Activated CD8-positive, alpha-beta memory T cell treated with anti-CD3 and anti-CD28 coated beads for 1 hour (primary cell): ENCODE measurements at places on chromosomes 3 and 15.

DNA sequence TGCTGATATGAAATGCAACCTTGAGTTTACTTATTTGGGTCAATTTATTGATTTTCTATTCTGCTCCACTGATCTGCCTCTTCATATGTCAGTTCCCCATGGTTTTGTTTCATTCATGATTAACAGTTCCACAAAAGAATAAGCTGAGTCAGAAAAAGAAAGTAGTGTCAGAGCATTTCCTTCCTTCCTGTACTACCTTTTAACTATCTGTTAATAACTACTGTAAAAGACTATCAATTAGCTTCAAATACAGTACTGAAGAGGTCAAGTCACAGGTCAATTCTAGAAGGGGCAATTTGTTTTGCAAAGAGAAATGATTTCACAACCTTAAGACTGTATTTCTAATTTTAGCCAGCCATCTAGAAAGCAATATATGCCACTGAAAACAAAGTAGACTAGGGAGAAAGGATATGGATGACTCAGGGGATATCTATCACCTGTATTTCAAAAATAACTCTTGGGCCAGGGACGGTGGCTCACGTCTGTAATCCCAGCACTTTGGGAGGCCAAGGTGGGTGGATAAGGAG lies 129.5 kb downstream of the TFDP2 start:
- DNase-seq = no peak

DNA sequence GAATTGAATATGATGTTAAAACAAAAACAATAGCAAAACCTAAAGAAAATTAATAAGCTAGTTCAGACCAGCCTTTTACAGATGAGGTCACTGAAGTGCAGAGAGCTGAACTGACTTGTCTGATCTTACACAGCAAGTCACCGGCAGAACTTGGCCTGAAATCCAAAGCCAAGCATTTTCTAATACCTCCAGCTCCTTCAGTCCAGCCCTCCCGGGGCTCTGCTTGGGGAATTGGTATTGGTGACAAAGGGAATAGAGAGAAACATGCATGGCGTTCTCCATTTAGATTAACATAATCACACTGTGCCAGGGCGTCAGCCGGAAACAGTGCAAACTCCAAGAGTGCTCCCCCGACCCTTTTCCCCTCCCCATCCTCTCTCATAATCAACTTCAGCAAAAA lies 14.1 kb upstream of the ZSCAN2 start:
- DNase-seq = no peak

DNA sequence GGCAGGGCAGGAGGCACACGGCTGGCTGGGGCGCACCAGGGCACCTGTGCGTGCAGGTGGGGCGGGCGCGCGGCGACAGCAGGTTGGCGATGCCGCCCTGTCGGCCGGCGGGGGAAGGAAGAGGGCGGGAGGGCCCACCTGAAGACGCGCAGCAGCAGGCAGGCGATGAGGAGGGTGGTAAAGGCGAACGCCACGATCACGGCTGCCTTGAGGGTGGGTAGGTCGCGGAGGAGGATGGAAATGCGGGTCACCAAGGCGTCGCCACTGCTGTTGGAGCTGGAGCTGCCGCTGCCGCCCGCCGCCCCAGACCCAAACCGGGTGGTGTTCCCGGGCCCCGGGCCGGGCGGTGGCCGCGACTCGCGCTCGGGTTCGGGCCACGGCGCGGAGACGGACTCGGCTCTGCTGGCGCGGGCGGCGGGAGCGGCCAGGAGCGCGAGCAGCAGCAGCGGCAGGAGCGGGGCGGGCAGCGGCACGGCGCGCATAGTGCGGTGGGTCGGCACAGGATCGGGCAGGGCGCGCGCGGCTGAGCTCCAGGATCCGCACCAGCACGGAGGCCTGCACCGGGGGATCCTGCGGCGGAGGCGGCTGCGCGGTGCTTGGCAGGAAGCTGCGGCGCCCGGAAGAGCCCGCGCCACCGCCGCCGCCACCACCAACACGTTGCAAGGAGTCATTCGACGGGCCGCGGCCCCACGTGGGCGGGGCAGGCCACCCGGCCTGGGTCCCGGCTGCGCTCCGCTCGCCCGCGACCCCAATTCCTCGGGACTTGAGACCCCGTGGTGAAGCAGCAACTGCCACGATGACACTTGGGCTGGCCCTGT lies at the start of gene FAM174B:
FAM174B (minus strand) TSS at position 598 of the 818 bp plus-strand sequence.
- DNase-seq = peak; percentile 2

DNA sequence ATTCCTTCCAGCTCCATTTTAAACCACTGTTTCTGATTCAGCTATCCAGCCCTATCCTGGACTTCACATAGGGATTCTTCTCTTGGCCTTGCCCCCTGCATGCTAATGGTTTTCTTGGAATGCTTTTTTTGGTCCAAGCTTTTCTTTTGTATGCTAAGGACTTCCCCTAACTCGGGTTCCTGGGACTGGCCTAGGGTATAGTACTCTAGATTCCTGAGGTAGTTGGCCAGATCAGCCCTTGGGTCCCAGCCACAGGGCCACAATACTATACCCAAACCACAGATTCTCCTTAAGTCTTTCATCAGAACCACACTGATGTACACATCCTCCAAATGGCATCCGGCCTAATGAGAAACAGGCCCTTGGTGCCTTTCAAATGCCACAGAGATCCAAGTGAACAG lies 2.8 kb downstream of the FYCO1 start:
- no peak for DNase-seq

DNA sequence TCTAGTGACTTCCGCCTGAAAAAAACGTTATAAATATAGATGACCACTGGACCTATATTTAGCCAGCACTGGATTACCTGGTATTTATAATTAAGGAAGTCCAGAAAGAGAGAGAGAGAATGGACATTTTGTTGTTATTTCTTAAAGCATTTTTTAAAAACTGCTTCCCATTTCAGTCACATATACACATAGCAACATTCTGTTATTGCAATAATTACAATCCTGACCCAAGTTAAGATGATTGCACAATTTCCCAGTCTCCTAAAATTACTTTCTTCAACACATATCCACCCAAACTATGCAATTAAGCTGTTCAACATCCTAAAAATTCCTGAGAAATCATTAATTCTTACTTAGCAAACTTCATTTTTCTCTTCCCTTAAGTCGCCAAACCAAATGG lies 37.7 kb downstream of the PCSK6 start:
- no peak for DNase-seq

GRCh38 chr15:50055750-50056157 lies 63.3 kb downstream of the ATP8B4 start:
- no peak for DNase-seq

DNA sequence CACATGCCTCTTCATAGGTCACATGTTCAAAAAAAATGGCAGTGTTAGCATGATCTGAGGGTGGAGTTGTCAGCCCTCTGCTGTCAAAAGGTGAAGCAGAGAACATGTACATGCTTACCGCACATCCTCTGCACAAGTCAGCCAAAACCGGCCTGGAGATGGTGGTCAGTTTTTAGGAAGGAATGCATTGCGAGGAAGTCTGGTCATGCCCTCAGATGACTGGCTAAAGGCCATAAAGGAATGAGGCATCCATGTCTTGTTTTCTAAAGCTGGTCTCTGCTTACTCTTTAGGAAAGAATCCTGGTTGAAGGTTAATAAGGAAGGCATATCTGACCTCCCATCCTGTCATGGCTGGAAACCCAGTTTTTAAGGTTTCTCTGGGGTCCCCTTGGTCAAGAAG lies 292.0 kb upstream of the CCDC54 start:
- no peak for DNase-seq

DNA sequence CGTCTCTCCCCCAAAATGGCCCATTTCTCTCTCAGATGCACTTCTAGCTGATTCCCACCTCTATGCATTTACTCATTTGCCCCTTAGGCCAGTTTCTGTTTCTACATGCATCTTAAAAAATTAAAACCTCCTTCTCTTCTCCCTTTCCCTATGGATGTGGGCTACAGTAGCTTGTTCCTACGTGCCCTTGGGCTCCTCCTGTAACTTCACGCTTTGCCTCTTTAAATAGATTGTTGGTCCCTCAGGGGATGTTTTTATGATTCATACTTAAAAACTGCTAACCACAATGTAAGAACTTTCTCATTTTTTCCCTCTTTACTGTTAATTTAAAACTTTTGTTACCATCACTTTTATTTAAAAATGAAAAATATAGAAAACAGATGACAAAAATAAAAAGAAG lies 185.6 kb upstream of the MRPL3 start:
- no peak for DNase-seq

DNA sequence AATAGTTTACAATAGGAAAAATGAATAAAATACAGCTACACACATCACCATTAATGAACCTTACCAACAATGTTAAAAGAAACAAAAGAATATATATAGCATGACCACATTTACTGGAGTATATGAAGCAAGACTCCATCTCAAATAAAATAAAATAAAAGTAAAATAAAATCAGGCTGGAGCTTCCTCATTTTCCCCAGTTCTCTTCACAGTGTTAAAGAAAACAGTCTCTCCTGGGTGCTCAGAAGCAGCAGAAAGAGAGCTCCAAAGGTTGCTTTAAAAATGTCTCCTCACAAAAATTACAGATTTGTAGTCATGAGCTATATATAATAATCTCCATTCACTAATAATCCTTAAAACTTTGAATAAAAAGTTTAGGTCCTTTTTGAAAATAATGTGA lies 48.8 kb downstream of the PIK3CB start:
- no peak for DNase-seq

DNA sequence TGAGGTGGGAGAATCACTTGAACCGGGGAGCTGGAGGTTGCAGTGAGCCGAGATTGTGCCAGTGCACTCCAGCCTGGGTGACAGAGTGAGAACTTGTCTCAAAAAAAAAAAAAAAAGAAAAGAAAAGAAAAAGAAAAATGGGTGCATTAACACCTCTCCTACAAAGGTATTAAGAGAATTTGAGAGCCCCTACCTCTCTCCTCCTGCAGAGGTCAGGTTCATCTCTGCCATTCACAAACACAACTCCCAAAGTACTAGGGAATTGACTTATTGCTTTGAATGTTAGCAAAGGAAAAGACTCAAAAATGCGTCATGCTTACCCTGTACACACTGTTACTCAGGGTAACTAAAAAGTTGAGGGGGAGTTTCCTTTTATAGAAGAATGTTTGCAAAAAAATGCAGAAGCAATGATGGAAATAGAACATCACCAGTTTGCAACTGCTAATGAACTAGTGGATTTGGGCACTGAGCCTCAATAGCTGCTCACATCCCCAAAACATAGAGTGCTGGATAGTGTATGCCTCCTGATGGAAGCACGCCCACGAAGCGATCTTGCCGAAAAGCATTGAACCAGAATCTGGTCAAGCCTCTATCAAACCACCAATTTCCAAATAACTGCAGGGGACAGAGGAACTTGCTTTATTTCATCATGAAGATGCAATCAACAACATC lies 15.5 kb upstream of the LYZL4 start:
- no peak for DNase-seq

GRCh38 chr3:190038050-190038933 lies 82.4 kb downstream of the P3H2 start:
- DNase-seq = no peak

- DNase-seq = no peak
Observed at GRCh38 chr3:152026033-152026556, 152.7 kb downstream of the SUCNR1 start.

GRCh38 chr15:62972814-62973213 lies 69.7 kb upstream of the TPM1 start:
- DNase-seq = no peak

GRCh38 chr15:63815796-63816533 lies 17.8 kb downstream of the HERC1 start:
- no peak for DNase-seq

GRCh38 chr3:188940573-188940932 lies 231.2 kb upstream of the TPRG1 start:
- no peak for DNase-seq

DNA sequence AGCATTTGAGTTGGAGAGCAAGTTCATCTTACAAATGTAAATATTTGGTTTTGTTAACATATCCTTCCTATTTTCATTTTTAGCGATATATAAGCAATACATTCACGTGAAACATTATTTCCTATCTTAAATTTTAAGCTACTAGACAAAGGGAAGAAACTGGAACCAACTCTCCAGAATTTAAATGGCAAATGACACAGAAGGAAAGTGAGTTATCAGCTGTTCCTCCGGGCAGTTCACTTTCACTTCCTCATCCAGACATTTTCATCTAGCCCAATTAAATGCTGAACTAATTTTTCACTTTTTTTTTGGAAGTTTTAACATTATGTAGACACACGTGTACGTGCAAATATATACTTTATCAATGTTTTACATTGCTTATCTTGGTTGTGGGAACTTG lies 58.7 kb downstream of the MORC1 start:
- DNase-seq = no peak

DNA sequence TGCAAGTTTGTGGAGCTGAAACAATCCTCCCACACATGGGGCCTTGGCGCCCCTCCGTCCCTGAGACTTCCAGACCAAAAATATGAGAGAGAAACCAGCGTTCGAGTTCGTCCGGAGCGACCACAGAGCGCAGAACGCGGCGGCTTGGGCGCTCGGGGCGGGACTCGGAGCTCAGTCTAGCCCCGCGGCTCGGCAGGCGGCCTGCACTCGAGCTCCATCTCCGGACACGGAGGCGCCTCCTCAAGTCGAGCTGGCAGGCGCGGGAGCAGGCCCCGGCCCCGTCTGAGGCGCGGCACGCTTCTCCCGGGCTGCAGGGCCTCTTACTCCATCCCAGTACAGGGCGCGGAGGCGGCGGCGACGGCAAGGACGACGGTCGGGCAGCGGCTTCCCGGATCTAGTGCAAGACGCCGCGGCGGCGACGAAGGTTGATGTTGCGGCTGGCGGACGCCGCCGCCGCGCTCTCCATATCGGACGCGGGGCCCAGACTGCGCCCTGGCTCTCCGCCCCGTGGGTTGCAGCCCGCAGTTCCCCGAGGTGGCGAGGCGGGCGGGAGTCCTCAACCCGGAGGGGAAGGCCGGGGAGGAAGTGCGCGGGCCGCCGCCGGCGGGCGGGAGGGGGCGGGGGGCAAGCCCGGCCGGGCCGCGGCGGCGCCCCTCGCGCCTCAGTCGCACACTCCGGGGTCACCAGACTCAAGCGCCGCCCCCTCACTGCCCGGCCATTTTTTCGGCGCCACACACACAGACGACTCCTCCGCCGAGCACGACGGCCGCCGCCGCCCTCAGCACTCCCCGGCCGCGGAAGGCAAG lies 674 bp downstream of the MSL2 start:
- peak; percentile 42 for DNase-seq

DNA sequence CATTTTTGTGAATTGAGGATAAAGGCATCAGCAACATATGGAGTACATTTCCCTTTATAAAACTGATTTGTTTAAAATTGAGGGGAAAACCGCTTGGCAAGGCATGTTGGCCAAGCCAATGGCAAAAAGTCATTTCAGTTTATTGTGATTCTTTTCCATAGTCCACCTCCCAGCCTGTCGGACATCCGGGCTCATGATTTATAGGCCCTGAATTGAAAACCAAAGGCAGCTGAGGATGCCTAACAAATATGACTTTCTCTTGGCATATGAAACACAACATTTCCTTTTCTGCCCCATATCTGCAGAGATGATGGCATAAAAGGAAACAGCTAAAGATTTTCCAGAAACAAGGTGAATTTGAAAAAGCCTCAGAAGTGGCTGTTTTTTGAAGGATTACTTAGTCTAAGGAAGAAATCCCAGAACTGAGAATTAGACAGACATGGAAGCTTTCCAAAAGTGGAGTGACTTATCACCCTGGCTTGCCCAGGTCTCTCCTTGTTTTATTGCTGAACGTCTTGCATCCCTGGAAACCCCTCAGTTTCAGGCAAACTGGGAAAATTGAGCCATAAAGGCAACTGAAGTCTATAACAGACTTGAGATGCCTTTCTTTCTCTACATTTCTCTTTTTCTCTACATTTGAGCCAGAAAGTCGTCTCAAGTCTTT lies 74.0 kb downstream of the COL8A1 start:
- DNase-seq = no peak
